Anterior cingulate cortex (tissue), 58 donors: ENCODE measurements at places on chromosomes 5 and 9.
A peak's percentile ranks its signal among the peaks of the same experiment; 100 is the strongest.

- no peak for DNase-seq
Measured at GRCh38 chr5:76223696-76224095, 140.5 kb downstream of the SV2C start.

GRCh38 chr5:58629271-58630159 is 46.6 kb downstream of the RAB3C start:
- DNase-seq: no peak

GRCh38 chr5:170131235-170131634 is 25.5 kb downstream of the FOXI1 start:
- DNase-seq: no peak

DNA sequence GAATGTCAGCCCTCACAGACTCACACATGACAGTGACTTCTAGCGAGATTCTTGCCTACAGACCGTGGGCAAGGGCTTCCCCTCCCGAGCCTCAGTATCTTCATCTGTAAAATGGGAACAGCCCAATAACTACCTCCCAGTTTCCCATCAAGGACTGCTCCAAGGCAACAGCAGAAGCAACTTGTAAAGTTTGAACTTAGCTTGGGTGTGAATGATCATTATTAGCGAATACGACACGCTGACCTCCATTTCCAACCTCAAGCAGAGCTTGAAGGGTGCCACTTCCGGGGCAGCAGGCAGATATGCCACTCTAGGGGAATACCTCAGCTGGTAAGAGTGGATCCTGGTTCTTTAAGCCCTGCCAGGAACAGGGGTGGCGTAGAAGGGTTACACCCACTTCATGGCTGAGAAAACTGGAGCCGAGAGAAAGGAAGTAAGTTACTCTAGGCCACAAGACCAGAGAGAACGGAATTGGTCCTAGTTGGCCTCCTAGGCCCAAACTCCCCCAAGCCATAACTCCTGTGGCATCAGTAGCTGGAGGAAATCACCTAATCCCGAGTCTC is 2.0 kb downstream of the RNF44 start:
- no peak for DNase-seq

- DNase-seq: no peak
Measured at GRCh38 chr9:70654144-70654543, 239.7 kb upstream of the KLF9 start.

DNA sequence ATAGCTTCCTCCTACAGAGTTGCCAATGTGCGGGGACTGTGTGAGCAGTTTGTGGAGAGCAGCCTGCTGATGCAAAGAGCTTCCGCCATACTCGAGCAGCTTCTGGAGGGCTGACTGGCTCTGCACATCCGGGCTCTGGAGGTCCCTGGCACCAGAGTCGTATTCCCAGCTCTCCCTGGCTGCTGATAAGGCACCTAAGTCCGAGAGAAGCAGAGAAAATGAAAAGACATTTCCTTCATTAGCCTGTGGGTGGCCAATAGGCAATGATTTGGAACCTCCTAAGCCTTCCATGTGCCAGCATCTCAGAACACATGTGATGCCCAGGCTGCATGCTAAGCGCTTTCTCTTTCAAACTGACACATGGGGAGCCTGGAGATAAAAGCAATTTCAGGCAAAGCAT is 94.3 kb downstream of the TSSK1B start:
- DNase-seq: no peak

GRCh38 chr9:121620777-121621449 is 30.5 kb upstream of the DAB2IP start:
- no peak for DNase-seq

DNA sequence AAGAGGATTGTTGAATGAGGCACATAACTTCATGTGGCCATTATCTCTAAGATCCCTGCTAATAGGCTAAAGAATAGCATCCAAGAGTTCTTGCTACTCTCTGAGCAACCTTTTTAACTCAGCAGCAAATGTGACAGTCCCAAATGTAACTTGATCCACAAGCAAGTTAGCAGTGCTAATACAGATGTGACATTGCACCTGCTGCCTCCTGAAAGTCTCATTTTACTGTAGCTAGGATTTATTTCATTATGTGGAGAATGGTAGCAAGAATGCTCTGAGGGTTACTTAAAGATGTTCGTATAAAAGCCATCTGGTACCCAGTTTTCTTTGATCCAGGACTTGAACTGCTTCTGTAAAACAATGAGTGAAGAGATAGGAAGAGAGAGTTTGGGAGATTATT is 45.8 kb downstream of the CDH10 start:
- no peak for DNase-seq

DNA sequence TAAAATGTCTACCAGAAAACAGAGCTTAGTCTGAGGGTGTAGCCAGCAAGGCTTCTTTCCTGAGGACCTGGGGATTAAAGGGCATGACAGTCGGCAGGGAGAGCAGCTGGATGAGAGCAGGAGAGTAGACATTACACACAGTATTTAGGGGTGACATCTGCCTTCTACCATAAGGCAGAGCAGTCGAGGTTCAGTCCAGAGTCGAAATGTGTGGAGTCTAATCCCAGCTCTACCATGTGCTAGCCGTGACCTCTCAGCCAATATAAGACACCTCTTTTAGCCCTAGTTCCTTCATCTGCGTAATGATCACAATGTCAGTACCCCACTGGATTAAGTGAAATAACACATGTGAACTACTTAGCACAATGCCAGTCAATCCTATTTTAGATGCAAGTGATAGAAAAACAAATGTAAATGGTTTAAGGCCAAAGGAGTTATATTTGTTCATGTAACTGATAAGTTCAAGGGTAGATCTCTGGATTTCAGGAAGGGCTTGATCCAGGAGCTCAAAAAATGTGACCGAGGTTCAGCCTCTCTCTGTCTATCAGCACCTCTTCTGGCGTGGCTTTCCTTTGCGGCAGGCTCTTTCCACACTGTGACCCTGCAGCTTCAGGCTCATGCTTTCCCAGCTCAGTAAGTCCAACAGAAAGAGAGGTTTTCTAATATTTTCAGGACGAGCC is 16.2 kb upstream of the CPLX2 start:
- DNase-seq: no peak

DNA sequence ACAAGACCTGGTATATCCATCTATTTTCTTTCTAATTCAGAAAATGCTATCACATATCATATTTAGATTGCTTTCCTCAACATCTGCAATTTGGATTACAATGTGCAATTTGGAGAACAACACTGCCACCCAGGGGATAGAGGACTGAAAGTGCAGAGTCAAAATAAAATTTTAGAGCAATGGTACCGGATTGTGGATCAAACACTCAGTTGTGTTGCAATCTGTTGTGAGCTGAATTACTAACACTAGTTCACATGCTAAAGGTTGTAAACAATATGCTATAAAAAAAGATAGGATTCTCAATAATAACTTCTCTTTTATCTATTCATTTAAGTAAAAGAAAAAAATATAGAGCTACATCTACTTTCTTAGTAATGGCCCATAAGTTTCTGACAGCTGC is 11.9 kb upstream of the SRFBP1 start:
- no peak for DNase-seq

DNA sequence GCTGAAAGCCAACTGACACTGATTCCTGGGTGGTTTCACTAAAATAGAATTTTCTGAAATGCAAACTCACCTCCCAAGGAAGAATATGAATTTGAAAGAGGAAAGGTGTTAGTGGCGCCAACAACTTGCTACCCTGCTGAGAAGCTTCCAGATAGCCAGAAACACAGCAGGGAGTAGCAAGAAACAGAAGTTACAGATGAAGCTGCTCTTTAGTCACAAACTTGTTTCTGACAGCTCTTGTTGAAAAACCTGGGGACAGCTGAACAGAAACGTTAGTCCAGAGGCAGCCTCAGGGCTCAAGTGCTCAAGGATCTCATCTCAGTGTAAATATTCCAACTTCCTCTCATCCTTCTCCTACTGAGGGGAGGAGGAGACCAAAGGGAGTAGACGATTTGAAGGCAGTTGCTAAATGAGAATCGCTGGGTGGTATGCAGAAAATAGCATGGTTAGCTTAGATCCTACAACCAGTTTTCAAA is 184.1 kb downstream of the PDE4D start:
- DNase-seq: no peak

GRCh38 chr9:117073539-117074341 is 341.1 kb downstream of the ASTN2 start:
- peak; percentile 2 for DNase-seq
